Activated CD8-positive, alpha-beta memory T cell treated with anti-CD3 and anti-CD28 coated beads for 48 hours (primary cell): ENCODE measurements at places on chromosomes 4 and X.

- no peak for DNase-seq
Observed at GRCh38 chrX:973010-973632, 239.3 kb downstream of the CRLF2 start.

DNA sequence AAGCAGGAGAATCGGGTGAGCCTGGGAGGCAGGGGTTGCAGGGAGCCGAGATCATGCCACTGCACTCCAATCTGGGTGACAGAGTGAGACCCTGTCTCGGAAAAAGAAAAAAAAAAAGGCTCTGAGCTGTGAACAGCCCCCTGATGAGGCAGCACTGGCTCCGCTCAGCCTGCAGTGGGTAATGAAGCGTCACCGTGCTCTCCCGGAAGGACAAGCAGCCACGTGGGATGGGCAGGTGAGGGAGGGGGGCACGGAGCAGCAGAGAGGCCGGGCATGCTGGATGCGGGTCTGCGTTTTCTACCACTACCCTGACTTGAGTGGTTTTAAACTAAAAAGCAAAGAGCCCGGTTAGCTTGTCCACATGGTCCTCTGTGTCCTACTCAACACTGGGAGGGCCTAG is 15.5 kb downstream of the TACC3 start:
- DNase-seq: no peak

GRCh38 chr4:121118344-121118743 is 45.8 kb downstream of the TNIP3 start:
- DNase-seq: no peak

DNA sequence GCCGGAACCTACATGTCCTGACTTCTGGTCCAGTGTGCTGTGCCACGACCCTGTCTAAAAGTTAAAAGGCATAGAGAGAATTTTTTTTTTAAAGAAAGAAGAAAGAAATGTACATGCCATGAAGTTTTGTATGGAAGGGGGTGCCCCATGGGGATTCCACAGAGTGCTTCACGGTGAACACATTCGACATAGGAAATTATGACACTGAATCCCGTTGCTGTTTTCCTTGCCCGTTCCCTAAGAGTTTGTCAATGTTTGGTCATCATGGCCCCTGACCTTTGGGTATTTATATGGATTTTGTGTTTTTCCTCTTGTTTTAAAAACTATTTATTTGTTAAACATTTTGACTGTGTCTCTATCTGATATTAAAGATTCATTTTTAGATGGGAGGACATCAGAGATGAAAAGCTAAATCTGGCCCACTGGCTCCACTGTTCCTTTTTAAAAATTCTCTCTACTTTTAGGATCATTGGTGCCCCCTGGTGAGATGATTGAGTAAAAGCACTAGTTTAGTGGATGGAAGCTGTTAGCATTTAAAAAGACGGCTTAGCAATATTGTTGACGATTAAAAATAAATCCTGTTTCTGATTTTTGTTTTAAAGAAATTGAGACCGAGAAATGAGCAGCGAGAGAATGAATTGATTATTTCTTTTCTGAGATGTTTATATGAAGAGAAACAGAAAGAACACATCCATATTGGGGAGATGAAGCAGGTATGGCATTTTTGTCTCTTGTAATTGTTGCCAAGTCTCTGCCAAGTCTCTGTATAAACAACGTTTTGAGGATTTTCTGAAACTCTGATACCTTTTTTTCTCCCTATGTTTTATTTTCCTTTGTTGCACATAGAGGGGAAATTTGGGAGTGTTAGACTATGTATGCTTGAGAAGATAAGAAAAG is 75.0 kb downstream of the PTTG2 start:
- no peak for DNase-seq

GRCh38 chr4:20219521-20219920 is 32.2 kb upstream of the SLIT2 start:
- no peak for DNase-seq

- no peak for DNase-seq
Observed at GRCh38 chr4:106366026-106366425, 2.6 kb downstream of the GIMD1 start.

- no peak for DNase-seq
Observed at GRCh38 chr4:42313872-42314271, 83.4 kb upstream of the SHISA3 start.

DNA sequence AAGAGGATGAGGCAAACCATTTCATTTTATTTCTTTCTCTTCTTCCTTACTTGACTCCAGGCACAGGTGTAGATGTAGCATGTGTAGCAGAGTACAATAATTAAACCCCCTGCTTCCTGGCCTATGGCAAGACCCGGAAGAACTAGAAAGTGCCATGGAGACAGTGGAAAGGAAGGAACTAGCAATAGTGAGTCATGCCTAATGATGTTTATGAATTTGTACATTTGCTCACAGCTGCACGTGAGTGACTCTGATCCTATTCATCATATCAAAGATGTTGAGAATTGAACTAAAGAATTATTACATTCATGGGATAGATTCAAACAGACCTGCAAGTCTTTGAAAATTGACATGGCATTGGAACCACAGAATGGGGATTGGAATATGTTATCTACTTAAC is 2233.9 kb upstream of the TENM3 start:
- no peak for DNase-seq

GRCh38 chr4:120227554-120227953 is 160.9 kb upstream of the MAD2L1 start:
- no peak for DNase-seq

GRCh38 chr4:40337051-40337450 is 1.9 kb downstream of the CHRNA9 start:
- DNase-seq: no peak

- DNase-seq: no peak
Observed at GRCh38 chr4:135191596-135191995, 990.0 kb upstream of the PABPC4L start.

DNA sequence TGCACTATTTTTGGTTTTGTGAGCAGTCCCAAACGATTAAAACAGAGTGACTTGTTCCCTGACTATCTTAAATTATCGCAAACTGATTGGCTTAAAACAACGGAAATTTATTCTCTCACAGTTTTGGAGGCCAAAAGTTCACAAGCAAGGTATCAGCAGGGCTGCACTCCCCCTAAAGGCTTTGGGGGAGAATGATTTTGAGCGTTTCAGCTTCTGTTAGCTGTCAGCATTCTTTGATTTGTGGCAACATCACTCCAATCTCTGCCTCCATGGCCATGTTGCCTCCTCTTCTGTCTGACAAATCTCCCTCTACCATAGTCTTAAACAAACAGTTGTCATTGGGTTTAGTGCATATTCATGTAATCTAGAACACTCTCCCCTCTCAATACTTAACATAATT is 459.6 kb upstream of the ATOH1 start:
- no peak for DNase-seq

DNA sequence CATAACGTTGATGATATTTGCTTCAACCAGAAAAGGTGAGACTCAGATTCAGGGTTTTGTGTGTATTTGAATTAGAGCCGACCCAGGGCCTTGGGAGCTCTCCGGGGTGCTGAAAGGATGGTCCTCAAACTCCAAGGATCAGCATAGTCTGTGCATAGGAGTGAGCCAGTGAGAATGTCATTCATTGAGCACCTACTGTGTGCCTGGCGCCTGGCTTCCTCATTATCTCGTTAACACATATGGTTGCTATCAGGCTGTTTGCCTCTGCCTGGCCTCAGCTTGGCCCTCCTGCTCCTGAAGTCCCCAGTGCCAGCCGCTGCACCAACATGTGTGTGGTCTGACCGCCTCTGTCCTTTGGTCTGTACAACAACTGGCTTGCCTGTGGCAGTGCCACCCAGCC is 25.1 kb upstream of the JAKMIP1 start:
- DNase-seq: no peak

DNA sequence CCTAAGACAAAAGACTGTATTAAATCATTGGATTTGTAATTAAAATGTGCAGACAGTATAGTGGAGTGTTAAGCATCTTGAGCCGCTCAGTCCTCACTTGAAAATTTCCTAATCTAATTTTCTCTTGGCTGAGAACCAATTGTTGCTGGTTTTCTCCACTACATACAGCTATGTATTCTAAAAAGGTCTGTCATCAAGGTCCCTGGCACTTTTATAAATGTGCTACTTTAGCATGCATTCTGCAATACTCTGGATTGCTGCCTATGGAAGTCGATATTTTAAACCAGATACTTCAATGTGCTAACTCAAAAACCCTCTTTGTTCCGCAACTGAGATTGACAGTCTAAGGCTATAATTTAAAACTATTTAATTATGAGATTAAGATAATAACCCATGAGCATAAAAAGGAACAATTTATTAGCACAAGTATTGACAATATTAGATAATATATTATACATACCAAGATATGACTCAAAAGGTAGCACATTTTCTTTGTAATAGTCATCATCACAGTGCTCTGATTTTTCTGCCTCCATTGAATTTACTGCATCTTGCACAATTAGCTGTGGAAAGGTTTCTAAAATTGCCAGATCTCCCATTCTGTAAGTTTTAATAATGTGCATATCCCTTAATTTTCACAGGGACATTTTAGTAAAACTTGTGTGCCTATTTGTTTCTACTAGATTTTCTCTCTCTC is 815.1 kb downstream of the ADGRL3 start:
- no peak for DNase-seq

DNA sequence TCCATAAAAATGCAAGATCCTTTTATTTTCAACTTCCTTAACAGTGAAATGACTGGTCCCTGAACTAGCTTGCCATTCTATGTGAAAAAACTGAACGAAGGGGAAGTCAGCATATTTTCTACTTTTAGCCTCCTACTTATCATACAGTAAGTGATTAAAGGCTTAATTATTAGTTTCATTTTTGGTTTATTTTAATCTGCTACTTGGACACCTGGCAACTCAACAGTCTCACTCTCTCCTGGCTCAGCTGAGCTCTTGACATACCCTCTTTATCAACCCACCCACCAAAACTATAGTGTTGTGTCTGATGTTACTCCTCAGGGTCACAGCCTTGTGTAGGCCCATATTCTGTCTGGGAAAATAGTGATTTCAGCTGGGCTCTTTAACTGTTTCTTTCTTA is 86.2 kb upstream of the CPXCR1 start:
- DNase-seq: no peak

DNA sequence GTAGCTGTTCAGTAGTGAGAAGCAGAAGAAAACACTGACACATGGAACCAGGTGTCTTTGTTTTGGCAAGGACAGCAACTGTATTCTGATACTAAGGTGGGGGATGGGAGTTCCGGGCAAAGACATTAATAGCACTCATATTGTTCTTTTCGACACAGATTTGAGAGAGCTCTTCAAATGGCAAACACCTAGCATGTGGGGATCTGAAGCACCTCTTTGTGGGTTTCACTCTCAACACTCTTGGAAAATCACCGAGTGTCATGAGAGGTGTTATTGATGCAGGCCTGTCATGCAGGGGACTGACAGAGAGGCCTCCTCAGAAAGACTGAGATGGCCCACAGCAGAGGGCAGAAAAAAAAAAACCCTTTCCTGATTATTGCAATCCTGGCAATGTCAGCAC is 228.4 kb upstream of the VCX start:
- no peak for DNase-seq

GRCh38 chr4:78291277-78291676 is 234.2 kb downstream of the FRAS1 start:
- no peak for DNase-seq

GRCh38 chrX:2828344-2828958 is at the start of gene GYG2:
TSS of gene GYG2 (plus strand) at chrX:2828930. CDS start at chrX:2830189, 1,259 bp downstream.
- DNase-seq: no peak

DNA sequence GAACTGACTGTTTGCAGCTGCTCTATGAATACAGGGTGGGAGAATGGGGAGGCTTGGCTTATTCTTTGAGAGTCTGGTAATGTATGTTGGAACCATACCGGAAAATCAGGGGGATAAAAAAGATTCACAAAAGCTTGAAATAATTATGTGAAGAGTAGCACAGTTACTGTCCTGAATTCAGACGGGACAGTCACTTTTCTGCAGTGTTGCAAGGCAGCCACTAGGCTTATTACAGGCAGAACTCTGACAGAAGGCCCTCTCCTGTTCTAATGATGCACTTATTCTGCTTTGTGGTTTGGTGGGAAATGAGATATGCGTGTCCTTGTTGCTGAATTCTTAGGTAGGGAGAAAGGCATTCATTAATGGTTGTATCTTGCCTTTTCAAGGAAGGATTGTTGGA is 37.2 kb downstream of the GUCY1B1 start:
- DNase-seq: no peak

GRCh38 chr4:55121246-55121645 is 4.1 kb downstream of the KDR start:
- no peak for DNase-seq

DNA sequence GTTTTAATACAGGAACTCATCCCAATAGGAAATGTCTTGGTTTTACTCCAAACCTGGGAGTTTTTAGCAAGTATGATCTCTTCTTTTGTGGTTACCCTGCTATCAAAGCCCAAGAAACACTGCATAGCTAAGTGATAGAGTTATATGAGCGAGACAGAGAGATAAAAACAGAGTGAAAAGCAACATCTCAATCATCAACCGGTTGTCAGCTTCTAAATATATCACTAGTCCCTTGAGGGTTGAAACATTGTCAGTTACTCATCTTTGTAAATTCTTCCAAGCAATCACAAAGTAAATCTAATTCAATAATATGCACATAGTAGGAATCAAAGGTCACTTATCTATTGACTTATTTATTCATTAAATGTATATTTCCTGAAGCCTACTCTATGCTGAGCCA is 483.9 kb downstream of the IDS start:
- no peak for DNase-seq

- DNase-seq: no peak
Observed at GRCh38 chrX:87890437-87890836, 372.8 kb downstream of the KLHL4 start.

GRCh38 chr4:120922381-120923206 is at the start of gene PRDM5:
TSS of gene PRDM5 (minus strand) at chr4:120922726. CDS start at chr4:120922608, 118 bp downstream.
- DNase-seq: peak; percentile 16

DNA sequence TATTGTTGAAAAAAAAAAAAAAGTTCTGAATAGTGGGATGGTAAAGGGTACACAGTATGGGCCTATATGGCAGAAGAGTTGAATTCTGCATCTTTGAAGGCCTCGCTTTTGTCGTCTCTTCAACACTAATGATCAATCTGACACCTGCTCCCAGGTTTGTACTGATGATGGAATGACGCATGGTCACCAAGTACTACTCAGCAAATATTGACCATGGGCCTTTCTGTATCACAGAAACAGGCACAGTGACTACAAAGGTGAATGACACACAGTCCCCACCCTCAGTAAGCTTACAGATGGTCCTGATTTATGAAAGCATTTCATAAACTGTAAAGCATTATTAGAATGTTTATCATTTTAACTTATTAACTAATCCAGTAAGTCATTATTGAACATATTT is 152.6 kb downstream of the LDB2 start:
- DNase-seq: no peak

GRCh38 chr4:25861951-25862410 is 807 bp downstream of the SEL1L3 start:
- DNase-seq: no peak

DNA sequence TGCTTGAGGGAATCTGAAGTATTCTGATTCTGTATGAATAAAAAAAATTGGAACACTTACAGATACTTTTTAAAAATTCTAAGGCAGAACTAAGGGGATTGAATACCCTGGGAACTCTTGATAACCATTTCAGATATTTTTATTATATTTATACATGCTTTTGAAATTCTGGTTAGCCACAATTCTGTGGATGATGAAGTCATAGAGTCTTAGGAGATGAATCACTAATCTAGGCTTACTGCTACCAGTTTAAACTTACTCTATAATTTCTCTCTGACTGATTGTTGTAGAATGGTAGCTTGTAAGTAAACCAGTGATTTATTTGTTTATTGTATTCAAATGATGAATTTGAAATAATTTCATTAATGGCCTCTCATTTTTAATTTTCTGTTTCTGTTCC is 11.4 kb upstream of the SLAIN2 start:
- no peak for DNase-seq
